ENCODE measurements at places on chromosomes 3 and 15.

DNA sequence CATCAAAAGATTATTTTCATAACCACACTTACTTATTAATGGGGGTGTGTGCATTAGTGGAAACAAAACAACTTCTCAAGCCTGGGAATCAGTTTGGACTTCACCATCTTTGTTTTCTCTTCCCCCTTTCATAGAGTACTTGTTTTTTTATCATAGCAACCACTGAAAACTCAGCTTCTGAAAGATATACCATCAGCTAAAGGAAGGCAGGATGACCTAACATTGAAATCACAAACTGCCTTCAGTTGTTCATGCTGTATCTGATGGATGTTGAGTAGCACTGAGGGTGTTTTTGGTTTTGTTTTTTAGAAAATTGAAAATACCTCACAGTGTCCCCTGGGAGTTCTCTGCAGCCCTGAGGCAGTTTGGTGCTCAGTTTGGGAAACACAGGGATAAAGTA is 46.5 kb downstream of the NEK10 start:
- DNase-seq = no peak

GRCh38 chr15:37880009-37880834 is 54.2 kb upstream of the TMCO5A start:
- DNase-seq = no peak

- no peak for DNase-seq
These were observed 9.5 kb upstream of the NR2F2 start for GRCh38 chr15:96320703-96321638.

GRCh38 chr15:57160823-57161560 is 215.3 kb upstream of the CGNL1 start:
- DNase-seq = no peak

DNA sequence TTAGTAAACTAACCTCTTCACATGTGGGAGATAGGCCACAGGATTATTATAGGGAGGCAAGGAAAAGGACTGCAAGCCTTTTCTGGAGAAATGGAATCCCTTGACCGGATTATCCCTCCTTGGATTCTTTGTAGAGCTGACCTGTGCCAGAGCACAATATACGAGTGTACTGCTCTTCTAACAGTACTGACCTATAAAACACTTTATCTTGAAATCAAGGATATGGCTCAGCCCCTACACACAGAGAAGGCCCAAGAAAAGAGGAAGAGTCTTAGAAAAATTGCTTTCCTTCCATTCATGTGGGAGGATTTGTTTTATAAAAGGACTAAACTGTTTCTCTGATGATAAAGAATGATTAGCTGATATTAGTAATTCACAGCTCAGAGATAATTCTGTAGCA is 42.2 kb downstream of the DMXL2 start:
- no peak for DNase-seq

GRCh38 chr15:69556344-69556743 is 103.7 kb downstream of the RPLP1 start:
- no peak for DNase-seq
